HuH-7 (cell line): ENCODE measurements at places on chromosomes 4 and X.

GRCh38 chr4:102535398-102536082 lies 34.4 kb downstream of the NFKB1 start:
- no peak for DNase-seq

DNA sequence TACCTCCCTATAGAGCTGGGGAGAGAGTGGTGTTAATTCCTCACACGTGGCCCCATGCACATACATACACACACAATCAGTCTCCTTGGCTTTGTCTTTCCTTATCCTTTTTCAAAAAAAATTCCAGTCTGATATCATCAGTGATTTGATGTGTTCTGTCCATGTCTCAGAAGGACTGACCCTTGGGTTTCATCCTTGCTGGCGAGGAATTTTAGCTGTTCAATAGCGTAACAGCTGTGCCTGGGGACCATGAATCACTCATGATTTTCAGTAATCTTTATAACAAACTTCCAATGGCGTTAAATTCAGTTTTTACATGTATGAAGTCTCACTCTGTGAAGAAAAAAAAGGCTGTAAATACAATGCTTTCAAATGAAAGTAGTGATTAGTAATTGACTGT lies 204.6 kb downstream of the RBMX2 start:
- no peak for DNase-seq

- no peak for DNase-seq
These were observed 1.7 kb upstream of the MXRA5 start for GRCh38 chrX:3348191-3348590.

DNA sequence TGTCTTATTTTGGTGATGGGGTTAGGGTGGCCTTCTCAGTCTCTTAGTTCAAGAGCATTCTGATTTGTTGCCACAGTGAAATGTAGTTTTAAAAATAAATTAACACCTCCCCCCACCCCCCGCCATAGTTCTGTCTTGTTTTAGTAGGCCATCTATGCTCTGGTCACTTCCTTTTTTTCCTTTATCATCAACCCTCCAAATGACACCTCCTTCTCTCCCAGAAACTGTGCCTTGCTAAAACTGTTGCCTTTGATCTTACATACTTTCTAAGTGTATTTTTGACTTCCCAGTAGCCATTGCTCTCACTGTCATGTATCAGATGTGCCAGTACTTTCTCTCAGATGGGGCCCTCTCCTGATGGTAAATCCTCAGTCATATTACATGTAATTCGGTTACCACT lies 14.5 kb upstream of the NDUFC1 start:
- no peak for DNase-seq

GRCh38 chr4:53804719-53805118 lies 213.4 kb upstream of the LNX1 start:
- DNase-seq: peak; percentile 33

DNA sequence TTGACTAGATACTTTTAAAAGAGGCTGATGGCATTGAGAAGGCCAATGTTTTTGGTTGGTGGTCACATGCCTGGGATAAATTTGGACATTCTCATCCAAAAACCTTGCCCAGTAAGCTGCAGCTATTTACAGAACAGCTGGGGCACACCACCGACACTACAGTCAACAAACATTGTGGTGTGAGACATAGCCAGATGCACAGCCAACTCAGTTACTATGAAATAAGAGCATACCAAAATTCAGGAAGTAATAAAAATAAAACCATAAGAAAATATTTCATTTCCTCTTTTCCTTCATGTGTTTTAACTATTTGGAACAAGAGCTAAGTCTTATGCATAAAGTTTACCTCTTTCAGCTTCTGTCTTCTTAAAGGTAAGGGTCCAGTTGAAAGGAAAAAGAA lies 8.8 kb downstream of the PPM1K start:
- no peak for DNase-seq

GRCh38 chr4:6627832-6628231 lies 12.7 kb upstream of the MRFAP1 start:
- DNase-seq: no peak

- DNase-seq: no peak
These were observed 608.4 kb upstream of the PITX2 start for GRCh38 chr4:111231281-111231680.

DNA sequence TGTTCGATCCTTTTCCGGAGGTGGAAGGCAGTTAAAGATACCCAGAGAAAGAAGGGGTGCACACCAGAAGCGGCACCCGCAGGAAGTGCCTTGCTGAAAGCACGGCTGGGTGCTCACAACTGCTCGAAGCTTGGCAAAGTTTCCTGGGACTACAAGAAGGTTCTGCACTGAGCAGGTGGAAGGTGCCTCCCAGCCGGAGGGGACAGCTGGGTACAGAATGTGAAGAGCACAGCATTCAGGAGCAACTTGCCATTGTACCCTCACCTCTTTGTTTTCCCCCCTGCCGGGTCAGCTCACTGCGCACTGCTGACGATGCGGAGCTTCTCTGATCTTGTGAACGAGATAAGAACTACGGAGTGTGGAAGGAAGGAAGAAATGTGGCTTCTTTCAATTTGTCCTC lies 289.2 kb downstream of the FBXW7 start:
- DNase-seq: no peak

GRCh38 chr4:80307774-80308465 lies 27.6 kb upstream of the CFAP299 start:
- DNase-seq: no peak

DNA sequence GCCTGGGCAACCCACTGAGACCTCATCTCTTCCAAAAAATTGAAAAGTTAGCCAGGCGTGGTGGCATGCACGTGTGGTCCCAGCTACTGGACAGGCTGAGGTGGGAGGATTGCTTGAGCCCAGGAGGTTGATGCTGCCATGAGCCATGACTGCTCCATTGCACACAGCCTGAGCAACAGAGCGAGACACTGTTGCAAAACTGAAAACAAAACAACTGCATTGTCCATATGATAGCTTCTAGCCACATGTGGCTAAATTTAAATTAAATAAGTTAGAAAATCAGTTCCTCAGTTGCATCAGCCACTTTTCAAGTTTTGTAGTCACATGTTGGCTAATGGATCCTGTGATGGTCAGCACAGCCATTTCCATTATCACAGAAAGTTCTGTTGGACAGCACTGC lies 67.9 kb downstream of the GAB1 start:
- DNase-seq: no peak

DNA sequence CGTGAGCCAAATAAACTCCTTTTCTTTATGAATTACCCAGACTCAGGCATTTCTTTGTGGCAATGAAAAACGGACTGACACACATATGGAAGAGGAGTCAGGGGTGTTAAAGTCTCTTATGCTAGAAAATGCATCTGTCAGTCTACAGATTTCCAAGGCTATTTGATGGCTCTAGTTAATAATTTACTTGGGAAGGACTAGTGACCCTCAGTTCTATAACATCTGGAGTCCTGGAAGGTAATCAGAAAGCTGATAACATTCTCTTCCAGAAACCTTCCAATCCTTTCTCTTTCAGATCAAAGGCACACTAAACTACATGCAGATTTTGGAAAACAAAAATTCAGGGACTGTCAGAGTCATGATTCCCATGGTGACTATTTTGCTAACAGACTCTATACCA lies 142.0 kb upstream of the TEX13D start:
- DNase-seq: peak; percentile 23

GRCh38 chrX:37834937-37835336 lies 12.4 kb downstream of the DYNLT3 start:
- no peak for DNase-seq

DNA sequence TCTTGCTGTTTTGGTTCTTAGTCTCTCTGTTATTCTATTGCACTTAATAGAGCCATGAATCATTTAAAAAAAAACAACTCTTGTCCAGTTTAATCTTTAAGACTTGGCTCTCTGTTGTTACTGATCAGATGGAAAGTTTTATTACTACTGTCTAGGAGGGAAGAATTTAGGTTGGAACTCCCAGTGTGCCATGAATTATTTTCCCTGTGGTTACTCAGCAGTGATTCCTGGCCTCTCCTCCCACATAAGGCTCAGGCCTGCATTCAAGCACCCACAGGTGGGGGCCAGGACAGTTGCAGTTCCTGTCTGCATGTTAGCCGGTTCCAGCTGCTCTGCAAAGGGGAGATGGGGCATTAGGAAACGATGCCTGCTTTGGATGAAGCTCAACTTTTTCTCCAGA lies 29.8 kb upstream of the ESX1 start:
- no peak for DNase-seq

- DNase-seq: no peak
These were observed 26.2 kb downstream of the ARL9 start for GRCh38 chr4:56531823-56532222.

GRCh38 chr4:88659055-88659889 lies 38.4 kb downstream of the NAP1L5 start:
- peak; percentile 26 for DNase-seq

- no peak for DNase-seq
These were observed 93.7 kb downstream of the CLNK start for GRCh38 chr4:10590896-10591295.

- DNase-seq: peak; percentile 73
These were observed 33.0 kb upstream of the KIAA0232 start for GRCh38 chr4:6749340-6750171.

- DNase-seq: no peak
These were observed 11.0 kb downstream of the BCOR start for GRCh38 chrX:40086569-40087335.

DNA sequence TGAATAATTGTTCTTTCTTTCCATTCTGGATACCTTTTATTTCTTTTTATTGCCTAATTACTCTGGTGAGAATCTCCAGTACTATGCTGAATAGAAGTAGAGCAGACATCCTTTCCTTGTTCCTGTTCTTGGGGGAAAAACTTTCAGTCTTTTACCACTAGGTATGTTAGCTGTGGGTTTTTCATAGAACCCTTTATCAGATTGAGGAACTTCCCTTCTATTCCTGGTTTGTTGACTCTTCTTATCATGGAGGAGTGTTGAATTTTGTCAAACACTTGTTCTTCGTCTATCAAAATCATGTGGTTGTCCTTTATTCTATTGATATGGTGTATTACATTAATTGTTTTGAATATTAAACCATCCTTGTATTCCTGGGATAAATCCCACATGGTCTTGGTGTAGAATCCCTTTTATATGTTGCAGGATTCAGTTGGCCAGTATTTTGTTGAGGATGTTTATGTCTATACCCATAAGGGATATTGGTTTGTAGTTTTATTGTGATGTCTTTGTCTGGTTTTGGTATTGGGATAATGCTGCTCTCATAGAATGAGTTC lies 23.6 kb downstream of the SH3BP2 start:
- no peak for DNase-seq

DNA sequence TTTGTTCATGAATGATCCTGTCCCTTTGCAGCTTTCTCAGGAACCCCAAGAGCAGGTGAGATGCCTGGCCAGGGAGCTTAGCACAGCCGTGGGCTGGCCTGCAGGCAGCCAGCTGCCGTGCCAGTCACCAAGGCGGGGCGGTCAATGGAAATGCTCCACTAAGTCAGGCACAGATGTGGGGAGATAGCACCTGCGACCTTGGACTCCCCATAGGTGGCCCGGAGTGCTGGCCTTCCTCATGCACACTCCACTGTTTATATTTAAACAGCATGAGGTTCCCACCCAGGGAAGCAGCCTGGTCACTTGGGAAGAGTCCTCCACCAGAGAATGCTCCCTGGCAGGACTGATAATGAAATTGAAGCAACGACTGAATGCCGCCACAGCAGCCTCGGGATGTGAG lies 14.2 kb upstream of the ADRA2C start:
- no peak for DNase-seq

- no peak for DNase-seq
These were observed 232.4 kb downstream of the DCTD start for GRCh38 chr4:182684796-182685195.

GRCh38 chr4:54566608-54567007 lies 91.1 kb upstream of the KIT start:
- no peak for DNase-seq

GRCh38 chrX:11401966-11402365 lies 108.8 kb downstream of the AMELX start:
- no peak for DNase-seq

DNA sequence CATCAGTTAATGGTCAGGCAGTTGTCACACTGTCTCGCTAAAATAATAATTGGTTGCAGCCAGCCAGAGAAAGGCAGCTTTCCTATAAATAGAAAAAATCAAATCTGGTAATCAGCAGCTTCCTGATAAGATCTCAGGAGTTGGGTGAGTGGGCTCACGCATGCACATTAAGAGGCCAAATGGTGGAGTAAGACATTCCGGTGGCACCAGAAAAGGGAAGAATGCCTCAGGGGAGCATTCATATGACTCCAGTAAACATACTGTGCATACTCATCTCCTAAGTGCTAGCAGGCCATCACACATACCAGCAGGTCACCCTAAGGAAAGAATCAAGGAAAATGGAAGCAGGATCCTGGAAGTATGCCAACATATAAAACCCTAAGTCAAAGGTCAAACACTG lies 40.1 kb downstream of the UGT2B15 start:
- DNase-seq: no peak

DNA sequence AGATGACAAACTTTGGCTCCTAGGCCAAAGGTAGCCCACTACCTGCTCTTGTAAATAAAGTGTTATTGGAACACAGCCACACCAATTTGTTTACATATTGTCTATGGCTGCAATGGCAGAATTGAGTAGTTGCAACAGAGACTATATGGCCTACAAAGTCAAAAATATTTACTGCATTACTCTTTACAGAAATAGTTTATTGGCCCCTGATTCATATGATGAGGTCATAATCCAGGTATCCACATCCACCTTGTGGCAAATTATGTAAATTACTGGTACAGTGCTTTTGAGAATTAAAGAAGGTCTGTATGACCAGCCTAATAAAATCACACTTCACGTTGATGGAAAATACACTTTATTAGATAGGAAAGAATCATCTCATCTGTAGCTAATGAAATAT lies 337.0 kb upstream of the DDX53 start:
- no peak for DNase-seq

GRCh38 chr4:61853041-61853440 lies 652.9 kb downstream of the ADGRL3 start:
- no peak for DNase-seq

DNA sequence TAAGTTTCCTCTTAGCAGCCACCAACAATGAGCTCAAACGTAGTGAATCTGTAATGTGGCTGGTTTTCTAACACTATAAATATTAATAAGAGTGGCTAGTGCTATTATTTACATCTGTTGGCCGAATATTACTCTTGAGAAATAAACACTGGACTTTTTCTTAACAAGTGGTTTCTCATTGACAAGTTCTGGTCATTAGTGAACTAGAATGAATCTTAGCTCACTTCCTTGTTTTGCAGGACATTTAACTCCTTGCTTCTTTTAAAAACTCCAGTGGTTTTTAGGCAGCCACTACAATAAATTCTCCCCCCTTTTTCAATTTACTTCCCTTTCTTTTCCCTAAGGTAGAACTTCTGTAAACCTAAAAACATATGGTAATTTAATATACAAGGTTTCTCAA lies 177.2 kb downstream of the ARAP2 start:
- DNase-seq: no peak

DNA sequence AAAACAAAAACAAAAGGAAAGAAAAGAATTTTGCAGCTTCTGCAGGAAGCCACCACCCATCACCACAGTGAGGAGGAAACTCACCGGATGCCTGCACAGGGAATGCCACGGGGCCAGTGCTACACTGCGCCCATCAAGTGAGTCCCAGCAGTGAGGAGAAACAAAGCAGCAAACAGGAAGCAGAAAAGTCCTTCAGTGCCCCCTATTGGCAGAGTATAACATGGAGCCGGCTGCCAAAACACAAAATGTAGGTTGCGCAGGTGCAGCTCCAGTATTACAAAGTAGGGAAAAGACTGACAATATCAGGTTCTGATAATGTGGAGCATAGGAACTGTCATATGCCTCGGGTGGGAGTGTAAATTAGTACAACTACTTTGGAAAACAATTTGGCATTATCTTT lies 23.3 kb upstream of the SCML2 start:
- peak; percentile 17 for DNase-seq
